Naive thymus-derived CD8-positive, alpha-beta T cell (primary cell): ENCODE measurements at places on chromosomes 2 and 18.

DNA sequence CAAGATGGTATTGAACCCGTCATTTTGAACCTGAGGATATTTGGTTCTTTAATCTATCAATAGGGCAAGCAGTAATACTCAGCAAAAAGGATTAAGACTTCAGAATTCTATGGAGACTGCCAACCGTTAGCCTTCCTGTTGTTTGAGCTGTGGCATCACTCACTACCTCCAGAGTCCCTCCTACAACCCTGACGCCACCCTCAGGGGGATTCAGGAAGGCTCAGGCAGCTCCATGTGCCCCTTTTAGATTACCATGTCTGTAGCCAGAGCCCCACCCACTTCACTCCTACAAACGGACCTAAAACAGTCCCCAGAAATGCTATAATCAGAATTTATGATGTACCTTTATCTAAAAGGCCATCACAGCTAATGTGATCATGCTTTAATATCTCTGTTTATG is 172.9 kb downstream of the EPHA4 start:
- no peak for DNase-seq

DNA sequence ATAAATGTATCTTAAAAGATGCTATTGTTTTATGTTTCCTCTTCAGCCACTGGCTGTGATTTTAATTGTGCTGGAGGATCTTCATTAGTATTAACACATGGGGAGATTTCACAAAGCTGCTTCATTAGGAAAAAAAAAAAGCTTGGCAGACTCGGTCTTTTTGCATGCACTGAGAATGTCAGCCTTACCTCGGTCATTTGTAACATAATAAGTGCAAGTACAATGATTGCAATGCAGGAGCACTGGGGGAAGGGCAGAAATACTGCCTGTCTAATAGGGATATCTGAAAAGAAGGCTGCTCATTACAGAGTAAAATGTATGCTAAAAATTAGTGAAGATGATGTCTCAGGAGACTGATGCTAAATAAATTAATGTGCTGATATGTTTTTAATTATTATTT is 1.3 kb upstream of the BAZ2B start:
- DNase-seq: no peak

DNA sequence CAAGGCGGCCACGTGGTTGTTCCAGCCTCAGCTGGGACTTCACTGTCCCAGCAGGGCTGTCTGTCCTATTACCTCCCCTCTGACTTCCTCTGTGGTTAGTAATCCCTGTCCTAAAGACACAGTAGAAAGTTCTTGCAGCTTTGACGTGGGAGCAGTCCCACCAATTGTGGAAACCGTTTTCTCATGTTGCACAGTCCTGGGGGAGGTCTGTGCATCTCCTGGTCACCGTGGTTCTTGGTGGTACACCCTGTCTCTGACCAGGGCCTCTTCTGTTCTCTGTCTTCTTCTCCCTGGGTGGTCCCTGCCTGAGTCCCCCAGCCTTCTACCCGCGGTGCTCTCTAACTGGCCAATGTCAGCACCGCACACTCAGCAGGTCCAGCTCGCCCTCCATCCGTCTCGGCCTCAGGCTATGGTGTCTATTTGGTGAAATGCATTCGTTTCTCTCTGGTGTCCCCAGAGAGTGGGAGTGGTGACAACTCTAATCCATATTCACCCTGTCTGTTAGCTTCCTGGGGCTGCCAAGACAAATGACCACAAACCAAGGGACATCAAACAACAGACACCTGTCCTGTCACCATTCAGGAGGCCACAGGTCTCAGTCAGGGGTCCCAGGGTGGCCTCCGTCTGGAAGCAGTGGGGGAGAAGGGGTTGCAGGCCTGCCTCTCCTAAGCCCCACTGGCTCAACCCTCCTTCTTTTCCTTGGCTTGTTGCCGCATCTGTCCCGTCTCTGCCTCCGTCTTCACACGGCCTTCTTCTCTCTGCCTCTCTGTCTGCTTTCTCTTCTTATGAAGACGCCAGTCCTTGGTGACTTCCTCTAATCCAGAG is 99.8 kb downstream of the SH3BP4 start:
- no peak for DNase-seq

DNA sequence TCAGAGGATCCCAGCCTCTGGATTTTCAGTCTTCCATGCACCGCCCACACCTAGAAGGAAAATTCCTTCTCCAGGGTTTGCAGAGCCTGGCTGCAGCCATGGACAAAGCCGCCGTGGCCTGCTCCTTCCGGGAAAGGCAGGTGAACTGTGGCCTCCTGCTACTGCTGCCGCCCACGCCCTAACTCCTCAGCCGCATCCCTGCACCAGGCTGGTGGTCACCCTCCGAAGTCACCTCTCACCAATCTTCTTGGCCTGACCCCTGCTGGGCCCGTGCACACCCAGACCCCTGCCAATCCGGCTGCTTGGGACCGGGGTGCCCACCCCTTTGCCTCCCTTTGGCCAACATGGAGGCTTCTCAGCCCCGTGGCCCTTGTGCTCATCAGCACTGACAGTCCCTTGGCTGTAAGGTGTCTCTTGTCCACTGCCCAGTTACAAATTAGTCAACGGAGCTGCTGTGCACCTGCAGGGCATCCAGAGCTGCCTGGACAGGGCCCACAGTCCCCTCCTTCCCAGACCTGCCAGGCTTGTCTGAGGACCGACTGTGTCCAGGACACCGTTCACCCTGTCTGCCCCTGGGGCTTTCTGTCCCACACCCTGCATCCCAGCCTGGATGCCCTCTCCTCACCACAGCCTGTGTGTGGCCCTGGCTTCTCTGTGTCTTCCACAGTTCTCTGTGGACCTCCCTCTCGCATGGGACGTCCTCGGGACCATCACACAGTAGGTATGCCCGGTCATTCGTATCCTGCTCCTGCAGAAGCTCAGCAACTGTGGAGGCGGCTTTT is 130.1 kb upstream of the TPO start:
- no peak for DNase-seq

DNA sequence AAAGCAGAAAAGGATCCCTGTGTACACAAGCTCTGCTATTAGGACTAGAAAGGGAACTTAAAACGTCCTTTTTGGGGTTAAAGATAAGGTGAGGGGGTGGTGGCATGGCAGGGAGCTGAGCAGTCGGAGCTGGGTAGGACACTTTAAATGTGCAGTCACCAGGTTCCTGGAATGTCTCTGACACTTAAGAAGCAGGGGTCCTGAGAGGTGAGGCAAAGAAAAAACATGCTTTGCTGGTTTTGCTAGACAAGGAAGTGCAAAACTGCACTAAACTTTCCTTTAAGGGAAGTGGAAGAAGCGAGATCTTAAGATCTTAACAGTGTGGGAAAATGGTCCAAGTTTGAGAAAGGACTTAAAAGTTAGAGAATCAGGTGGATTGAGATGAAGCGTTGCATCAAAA is 99.5 kb upstream of the MAP3K20 start:
- DNase-seq: no peak
